ENCODE measurements at places on chromosomes 2 and 18.

DNA sequence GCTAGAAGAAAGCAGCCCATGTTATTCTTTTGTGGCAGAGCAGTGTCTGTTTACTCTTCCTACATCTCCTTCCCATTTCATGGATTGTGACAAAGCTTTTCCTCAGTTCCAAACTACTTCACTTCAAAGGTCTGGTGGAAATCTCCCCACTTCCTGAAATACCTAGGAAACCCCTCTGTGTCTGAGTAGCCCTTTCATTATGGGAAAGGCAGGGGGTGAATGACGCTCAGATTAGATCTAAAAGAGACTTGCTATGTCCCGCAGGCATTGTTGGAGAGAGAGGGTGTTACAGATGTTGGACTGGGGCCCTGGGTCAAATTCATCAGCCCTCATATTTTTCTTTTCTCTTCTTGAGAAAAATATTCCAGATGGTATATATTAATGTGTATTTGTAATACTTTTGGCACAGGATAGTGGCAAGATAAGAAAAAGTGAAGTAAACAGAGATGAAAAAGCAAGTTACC is 675.0 kb downstream of the IRS1 start:
- DNase-seq: no peak

DNA sequence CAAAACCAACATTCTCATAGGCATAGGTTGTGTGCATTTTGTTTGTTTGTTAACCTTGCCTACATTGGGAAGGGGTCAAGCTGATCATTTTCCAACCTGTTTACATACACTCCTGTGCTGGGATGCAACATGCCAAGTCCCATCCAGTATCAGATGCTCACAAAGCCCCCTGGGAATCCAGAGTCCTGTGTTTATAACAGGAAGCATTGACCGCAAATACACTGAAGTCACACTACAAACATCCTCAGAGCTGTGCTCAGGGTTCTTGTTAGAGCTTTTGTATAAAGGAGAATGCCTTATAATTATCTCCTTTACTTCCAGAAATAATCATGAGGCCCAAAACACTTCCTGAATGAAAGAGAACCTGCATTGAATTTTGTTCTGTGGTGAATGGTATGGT is 488.7 kb upstream of the TCF4 start:
- DNase-seq: no peak

- DNase-seq: no peak
These were observed 113.3 kb upstream of the SERTAD2 start for GRCh38 chr2:64766841-64767669.

DNA sequence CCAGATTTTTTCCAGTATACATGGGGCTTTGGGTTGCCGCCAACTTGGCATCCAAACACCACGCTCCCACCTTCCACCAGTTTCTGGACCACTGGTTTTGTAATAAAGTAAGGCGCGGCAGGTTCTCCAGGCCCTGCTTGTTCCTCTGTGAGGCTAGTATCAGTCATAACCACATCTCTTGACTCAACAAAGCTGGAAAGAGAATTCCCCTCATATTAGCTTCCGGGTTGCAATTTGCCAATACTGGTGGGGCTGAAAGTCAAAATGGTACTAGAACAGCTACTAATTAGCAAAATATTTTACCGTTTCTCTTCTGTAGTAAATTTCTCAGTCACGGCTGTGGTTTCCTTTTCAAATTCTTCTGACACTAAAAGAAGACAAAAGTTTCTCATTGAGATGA is 25.0 kb downstream of the TTN start:
- no peak for DNase-seq

DNA sequence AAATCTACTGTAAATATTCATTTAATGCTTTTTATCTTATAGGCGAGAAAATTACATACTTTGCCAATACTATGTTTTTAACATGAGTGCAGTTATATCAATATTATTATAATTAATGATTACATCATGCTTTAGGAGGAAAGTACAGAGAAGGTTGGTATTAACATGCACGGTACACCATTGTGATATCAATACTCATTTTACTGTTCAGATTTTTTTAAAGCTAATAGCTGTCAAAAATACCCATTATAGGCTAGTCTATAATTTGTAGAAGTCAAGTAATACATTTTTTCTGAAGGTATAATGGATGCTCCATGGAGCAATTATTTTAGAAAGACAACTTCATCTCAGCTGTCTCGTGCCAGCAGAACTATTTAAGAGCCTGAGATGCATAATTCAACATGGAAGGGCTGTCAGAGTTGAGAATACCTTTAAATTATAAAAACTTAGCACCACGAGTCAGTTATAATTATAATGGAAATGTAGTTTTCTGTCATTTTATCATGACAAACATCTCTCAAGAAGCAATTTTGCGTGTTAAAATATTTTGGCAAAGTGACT is 1641.7 kb upstream of the ACVR2A start:
- DNase-seq: no peak

GRCh38 chr2:170639635-170640034 is 75.5 kb upstream of the SP5 start:
- no peak for DNase-seq

DNA sequence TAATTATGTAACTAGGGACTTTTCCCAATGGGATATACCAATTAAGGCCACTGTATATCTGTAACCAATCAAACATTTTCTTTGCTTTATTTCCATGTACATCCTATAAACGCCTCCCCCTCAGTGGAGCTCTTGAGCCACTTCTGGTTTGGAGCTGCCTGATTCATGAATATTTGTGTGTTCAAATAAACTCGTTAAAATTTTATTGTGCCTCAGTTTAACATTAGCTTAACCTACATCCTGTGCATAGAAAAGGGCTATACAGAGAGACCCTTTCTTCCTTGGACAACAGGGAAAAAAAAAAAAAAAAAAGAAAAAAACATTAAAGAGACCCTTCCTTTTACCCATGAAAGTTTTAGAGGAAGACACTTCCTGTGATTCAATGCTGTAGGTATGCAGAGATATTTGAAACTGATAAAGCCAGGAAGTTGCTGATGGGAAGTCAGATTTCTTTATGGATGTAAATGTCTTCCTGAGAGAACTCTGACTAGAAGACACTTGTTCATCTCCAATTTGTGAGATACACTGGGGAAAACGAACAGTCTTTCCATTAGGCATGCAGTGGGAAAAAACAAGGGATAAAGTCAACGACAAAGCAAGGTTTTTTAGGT is 614.6 kb upstream of the SOX11 start:
- no peak for DNase-seq

GRCh38 chr2:203002054-203002821 is 12.4 kb upstream of the NBEAL1 start:
- DNase-seq: no peak

GRCh38 chr2:209648714-209649113 is 122.9 kb upstream of the UNC80 start:
- DNase-seq: no peak

DNA sequence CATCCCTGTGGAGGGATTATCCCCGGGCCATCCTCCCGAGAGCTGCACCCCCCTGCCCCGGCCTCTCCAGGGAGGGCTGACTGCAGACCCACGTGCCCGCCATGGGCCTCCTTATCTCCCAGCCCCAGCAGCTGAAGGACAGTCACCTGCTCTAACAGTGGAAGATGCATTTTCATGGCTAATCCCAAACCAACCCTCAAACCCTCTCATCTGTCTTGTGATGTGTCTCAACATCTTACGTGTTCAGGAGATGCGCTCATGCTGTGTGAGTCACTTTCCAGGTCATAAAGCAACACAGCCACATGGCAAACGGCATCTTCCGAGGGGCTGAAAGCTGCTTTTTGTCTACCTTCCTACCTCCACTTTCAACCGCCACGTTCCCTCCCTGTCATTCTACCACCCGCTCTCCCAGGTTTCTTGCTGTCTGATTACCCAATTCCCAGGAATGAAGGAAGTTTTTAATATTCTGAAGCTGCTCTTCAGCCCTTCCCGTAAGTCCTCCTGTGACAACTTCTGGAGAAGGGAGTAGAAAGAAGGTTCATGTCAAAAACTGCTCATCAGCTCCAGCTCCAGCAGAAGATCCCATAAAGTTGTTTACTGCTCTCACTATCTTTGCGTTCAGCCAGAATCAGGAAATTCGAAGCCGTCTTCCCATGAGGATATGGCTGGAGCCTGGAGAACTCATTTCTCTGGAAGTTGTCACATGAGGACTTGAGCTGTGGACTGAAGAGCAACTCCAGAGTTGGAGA is 54.5 kb downstream of the MBP start:
- no peak for DNase-seq

DNA sequence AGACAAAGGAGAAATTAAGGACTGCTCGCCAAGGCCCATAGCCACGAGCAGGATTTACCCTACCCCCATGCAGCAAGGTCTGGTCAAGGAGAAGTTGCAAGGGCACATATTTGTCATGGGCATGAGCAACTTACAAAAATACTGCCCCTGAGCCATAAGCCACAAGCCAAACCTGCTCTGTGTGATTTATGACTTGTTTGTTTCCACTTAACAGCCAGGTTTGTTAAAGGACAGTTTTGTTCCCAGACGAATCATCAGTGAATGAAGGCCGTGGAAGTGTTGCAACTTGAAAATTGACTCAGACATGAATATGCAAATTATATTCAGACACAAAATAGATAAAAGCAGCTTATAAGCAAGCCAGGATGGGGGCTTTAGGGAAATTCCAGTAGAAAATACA is 31.3 kb upstream of the EVA1A start:
- no peak for DNase-seq

GRCh38 chr2:60855989-60856669 is 25.2 kb upstream of the REL start:
- DNase-seq: no peak

GRCh38 chr18:28126768-28127167 is 50.2 kb downstream of the CDH2 start:
- no peak for DNase-seq

DNA sequence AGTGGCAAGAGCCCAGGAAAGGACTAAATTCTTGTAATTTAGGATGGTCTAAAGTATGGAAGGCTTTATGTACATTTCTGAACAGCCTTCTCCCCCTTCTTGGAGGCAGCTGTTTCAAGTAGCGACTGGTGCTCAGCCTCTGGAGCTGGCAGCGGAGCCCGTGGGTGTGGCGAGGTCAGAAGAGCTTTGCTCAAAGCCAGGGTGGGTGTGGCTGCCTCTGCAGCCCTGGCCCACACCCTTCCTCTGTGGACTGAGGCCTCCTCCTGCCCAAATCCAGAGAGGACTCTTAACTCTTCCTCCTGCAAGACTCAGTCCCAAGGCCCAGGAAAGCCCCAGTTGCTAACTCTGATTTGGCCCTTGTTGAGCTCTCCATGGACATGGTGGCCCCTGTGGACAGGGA is 202.1 kb upstream of the REV1 start:
- no peak for DNase-seq

DNA sequence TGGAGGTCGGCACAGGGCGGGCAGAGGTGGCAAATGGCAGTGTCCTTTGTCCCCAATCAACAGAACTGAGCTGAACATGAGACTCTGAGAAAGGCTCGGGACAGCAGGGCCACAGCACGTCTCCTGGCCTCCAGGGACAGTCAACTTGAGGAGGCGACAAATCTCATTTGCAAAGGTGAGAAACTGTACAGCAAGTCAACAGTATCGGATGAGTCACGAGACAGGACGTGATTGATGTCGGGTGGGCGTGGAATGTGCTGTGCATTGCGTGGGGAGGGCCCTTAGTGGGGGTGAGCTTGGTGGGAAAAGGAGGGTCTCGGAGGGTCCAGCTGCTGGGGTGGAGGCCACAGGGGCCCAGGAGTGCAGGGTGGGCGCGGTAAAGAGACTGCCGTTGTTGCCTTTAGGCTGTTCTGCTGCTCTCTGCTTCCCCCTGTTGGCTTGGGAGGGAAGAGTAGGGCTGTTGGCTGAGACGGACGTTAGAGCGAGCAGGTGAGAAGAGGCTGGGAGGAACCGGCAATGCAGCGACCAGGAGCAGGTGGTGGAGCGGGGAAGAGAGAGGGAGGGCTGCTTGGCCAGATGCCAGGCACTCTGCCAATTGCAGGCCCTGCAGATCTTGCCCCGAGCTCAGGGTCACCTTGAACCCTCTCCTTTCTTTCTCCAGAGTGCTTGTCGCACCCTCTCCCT is 164.3 kb downstream of the BCL2 start:
- DNase-seq: peak; percentile 84

DNA sequence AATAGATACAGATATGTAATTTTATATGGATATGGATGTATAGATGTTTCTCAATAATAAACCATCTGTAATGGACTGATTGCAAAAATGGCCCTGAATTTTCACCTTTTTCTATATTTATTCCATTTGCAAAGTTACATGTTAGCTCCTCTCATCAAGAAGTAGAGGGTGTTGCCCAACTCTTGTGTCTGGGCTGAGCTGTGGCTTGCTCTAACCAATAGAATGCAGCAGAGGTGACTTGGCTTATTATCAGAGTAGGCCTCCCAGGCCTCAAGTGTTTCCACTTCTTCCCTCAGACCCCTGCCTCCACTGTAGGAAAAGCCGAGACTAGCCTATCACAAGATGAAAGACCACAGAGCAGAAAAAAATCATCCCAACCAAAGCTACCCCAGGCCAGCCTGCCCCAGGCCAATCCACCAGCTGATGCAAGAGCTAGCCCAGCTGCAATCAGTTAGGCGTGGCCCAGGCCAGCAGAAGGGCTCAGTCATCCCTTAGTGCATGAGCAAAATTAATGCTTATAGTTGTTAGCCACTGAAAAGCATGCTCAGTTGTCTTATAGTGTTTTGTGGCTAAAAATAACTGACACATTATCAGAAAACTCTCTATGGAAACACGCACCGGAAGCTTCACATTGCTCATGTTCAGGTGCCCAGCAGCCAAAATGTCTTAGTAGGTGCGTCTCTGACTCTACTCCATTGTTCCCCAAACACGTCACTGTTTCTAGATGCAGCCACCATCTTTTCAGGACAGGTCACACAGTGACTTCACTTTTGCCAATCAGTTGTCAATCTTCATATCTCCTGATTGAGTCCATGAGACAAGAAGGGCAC is 464.0 kb downstream of the FBXO15 start:
- DNase-seq: no peak

DNA sequence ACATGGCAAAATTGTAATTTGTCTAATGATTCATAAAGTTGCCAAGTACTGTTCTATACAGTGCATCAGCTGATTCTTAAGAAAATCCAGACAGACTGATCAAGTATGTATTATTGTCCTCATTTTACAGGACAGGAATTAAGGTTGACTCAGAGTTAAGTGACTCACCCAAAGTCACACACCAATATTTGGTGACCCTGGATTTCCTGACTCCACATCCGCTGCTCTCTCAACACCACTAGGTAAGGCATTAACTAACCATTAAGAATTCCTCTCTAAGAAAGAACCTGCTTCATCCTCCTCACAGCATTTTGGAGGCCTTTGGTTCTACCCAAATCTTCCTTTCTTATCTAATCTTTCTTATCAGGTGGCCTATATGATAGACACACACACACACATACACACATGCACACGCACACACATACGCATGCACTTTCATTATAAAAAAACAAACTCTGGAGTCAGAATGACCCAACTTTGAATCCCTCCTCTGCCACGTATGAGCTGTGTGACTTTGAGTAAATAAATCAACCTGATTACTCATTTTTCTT is 150.8 kb downstream of the ANKRD44 start:
- no peak for DNase-seq

GRCh38 chr18:13425357-13426091 is 207.0 kb downstream of the LDLRAD4 start:
- no peak for DNase-seq

GRCh38 chr2:209821806-209822205 is 50.2 kb downstream of the UNC80 start:
- no peak for DNase-seq

- no peak for DNase-seq
These were observed 192.6 kb downstream of the SH3RF3 start for GRCh38 chr2:109321570-109321969.

- DNase-seq: no peak
These were observed 41.4 kb downstream of the CHST9 start for GRCh38 chr18:27143580-27144287.
